Epithelial cell of prostate (primary cell): ENCODE measurements at places on chromosomes 12 and 14.

DNA sequence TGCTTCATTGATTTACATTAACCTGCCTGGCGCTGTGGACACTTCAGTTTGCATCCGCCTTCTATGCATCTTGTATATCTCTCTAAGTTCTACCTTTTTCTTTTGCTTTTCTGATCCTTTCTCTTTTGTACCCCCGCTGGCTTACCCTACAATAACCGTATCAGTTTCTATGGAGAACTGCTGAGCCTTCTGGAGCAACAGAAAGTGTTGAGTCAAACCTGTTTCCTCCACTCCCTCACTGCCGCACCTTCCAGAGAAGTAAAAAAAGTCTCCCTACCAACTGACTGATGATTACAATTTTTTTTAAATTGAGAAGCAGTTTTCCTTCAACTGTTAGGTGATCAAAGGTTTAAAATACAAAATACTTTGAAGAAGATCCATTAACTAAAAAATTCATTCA is 17.4 kb downstream of the EXD2 start:
- DNase-seq = no peak

GRCh38 chr12:52578469-52578868 is 4.8 kb upstream of the KRT74 start:
- no peak for DNase-seq

DNA sequence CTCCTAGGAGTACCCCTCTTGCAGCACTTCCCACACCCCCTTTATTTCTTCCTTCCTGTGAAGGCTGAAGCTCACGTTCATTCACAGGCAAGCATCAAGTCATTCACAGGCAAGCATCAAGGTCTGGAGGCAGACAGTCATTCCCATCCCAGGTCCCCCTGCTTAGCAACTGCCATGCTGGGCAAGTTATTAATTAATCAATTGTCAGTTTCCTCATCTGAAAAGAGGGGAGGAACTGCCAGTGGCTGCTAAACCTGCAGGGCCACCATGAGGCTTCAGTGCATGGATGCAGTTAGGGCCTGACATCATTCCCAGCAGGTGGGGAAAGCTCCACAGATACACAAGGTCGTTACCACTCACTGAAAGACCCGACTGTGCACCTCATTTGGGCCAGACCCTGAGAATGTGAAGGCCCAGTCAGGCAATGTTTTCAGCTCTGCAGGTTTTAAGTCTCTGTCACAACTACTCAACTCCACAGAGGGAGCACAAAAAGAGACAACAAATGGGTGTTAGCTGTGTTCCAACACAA is 85.0 kb upstream of the GPR68 start:
- DNase-seq = no peak

DNA sequence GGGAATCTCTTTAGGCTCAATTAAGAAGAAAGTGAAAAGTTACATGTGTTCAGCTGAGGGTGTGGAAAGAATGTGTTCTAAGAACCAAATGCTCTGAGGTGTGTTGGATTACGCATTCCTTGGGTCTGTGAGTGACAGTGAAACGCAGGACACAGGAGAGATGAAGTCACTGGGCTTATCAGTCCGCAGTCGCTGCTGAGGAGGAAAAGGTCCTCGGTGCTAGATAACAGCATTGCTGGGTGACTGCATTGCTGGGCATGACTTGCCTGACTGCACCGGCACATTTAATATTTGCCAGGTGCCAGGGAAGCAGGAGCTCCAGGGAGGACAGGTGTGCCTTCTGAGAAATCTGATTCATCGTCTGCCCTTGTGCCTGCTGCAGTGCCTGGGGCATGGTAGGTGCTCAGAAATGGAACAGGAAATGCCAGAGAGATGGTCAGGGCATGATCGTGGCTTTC is 64.4 kb upstream of the FZD10 start:
- peak; percentile 92 for DNase-seq
